Right atrium auricular region (tissue), 2 donors: ENCODE measurements at places on chromosomes 4 and X. TPM values are rescaled to one million over a fixed set of nuclear protein-coding genes. Genes with fewer than 3 reads are reported as not detected.
A peak's percentile ranks its signal among the peaks of the same experiment; 100 is the strongest.

- no peak for DNase-seq
Observed at GRCh38 chr4:154590329-154591006, at the start of gene FGA. Gene FGA (minus strand): TSS chr4:154590742. CDS start chr4:154590687, 55 bp downstream.

GRCh38 chr4:167233685-167234315, 494 bp downstream of the SPOCK3 start:
- no peak for DNase-seq

DNA sequence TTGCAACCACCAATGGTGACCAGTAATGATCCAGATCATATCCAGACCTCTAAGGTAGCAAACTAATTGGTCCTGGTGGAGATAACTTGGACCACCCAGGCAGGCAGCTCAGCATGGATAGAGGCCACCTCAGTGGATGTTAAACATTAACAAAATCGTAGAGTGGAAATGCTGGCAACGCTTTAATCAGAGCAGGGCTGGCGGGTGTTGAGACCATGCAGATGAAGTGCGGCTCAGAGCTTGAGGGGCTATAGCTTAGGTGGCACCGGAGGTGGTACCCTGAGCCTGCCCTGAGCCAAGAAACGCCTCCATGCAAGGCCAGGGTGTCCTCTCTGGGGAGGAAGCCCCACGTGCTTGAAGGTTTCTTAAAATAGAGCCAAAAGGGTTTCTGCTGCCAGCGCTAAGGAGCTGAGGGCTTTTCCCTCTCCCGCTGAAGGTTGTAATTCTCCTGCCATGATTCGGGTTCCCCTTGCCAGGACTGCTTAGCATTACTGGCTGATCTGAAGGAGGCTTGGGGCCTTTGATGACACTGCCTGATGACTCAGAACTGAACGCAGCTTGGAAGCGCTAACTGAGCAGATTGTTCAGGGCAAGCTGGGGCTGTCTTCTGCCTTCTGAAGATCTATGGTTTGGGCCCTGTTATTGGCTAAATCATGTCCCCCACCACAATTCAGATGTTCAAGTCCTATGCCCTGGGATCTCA, 177.8 kb upstream of the ATP6AP2 start:
- no peak for DNase-seq

DNA sequence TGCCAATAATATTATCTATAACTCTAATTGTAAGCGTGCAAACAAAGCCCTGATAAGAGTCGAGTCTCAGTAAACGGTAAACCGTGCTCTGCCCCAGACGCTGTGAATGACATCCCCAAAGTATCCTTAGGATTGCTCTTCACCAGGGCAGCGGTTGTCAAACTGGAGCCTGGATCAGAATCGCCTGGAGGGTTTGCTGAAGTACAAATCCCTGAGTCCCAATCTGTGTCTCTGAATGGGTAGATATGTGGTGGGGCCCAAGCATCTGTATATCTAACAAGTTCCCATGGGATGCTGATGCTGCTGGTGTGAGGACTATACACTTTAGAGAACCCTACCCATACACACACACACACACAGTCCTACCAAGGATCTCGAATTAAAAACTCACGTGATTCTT, 813 bp upstream of the APBB2 start:
- DNase-seq = no peak

FRMD7 gene
- not detected for total RNA-seq

SMIM20 gene
- 27.8 TPM for total RNA-seq

NEIL3 gene
- not detected for total RNA-seq

- DNase-seq = peak; percentile 80
Observed at GRCh38 chrX:15564981-15565579, 35.7 kb downstream of the ACE2 start.

- DNase-seq = no peak
Observed at GRCh38 chr4:150950657-150951288, 64.3 kb downstream of the LRBA start.

- DNase-seq = no peak
Observed at GRCh38 chr4:82287720-82288119, 86.1 kb downstream of the HNRNPD start.

CXCL8 gene
- total RNA-seq = 7.9 TPM

GRCh38 chr4:152700151-152700550, 20.4 kb upstream of the TMEM154 start:
- DNase-seq = no peak

DNA sequence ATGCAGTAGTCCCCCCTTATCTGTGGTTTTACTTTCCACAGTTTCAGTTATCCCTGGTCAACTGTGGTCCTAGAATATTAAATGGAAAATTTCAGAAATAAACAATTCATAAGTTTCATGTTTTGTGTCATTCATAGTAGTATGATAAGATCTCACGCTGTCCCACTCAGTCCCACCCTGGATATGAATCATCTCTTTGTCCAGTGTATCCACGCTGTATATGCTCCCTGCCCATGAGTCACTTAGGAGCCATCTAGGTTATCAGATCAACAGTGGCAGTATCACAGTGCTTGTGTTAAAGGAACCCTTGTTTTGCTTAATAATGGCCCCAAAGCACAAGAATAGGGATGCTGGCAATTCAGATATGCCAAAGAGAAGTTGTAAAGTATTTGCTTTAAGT, 16.2 kb upstream of the SYTL4 start:
- no peak for DNase-seq

- no peak for DNase-seq
Observed at GRCh38 chr4:137819964-137820383, 287.7 kb upstream of the PCDH18 start.

DNA sequence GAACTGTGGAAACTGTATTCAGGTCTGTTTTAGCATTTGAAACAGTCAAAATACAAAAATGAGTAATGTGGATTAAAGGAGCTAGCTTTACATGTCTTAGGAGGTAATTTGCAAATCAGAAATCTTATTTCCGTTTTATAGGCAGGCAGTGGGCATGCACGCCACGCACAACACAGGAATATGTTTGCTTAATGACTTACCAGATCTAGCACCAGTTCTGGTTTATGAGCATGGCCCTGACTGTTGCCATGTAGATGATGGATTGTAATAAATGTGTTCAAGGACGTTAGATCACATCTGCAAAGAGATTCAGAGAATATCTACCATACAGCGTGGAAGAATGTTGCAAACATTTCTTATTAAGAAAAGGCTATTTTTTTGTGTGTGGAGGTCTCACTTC, 344.5 kb upstream of the NR3C2 start:
- no peak for DNase-seq

GIMD1 gene
- not detected for total RNA-seq

- no peak for DNase-seq
Observed at GRCh38 chr4:165726831-165727230, 146.2 kb upstream of the TLL1 start.

- DNase-seq = no peak
Observed at GRCh38 chrX:129679901-129680300, 25.1 kb upstream of the APLN start.

PRKG2 gene
- 20.7 TPM for total RNA-seq

GRCh38 chr4:140048419-140048995, 105.5 kb downstream of the MAML3 start:
- DNase-seq = no peak

- DNase-seq = no peak
Observed at GRCh38 chrX:12421918-12422317, 283.6 kb downstream of the FRMPD4 start.

- DNase-seq = no peak
Observed at GRCh38 chr4:38174801-38175200, 214.6 kb downstream of the PTTG2 start.

- no peak for DNase-seq
Observed at GRCh38 chr4:5707778-5708448, 446 bp downstream of the EVC2 start.

- no peak for DNase-seq
Observed at GRCh38 chr4:73705056-73705432, 35.3 kb upstream of the CXCL8 start.

GRCh38 chr4:139596034-139596683, 40.1 kb upstream of the SETD7 start:
- DNase-seq = peak; percentile 84

- no peak for DNase-seq
Observed at GRCh38 chrX:134669378-134670098, 11.3 kb upstream of the PLAC1 start.

ATP7A gene
- 6.3 TPM for total RNA-seq

ZC4H2 gene
- 12.9 TPM for total RNA-seq

DNA sequence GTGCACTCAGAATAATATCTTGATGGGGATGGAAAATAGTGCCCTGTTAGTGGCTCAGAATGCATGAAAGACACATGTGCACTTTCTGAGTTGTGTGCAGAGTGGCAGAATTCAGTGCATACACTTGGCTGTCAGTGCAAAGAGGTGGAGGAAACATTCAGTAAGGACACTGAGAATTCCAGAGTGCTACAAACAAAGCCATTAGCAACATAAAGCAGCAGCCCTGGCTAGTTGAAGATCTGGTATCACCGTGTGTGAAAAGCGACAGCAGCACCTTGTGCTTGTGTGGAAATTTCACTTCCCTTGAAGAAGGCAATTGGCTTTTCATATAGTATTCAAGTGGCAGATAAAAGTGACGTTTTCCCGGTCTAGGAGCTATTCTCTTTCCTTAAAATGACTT, 810.4 kb downstream of the TRIML1 start:
- no peak for DNase-seq

- no peak for DNase-seq
Observed at GRCh38 chr4:182494103-182494502, 250.9 kb downstream of the TENM3 start.

DNA sequence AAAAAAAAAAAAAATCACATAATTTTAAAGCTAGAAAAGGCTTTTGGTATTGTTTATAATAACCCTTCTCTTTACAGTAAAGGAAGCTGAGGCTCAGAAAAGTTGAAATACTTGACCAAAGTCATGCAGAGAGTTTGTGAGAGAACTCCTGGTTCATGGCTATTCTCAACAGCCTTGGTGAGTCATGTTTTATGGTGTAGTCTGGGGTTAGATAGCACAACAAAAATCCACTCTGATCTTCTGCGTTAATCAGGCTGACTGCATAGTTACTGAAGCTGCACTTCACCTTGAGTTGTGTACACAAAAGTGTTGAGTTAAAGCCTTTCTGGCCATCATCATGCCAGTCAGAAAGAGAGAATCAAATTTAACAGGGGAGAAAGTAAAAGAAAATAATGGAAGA, 19.3 kb upstream of the SFRP2 start:
- DNase-seq = no peak

DNA sequence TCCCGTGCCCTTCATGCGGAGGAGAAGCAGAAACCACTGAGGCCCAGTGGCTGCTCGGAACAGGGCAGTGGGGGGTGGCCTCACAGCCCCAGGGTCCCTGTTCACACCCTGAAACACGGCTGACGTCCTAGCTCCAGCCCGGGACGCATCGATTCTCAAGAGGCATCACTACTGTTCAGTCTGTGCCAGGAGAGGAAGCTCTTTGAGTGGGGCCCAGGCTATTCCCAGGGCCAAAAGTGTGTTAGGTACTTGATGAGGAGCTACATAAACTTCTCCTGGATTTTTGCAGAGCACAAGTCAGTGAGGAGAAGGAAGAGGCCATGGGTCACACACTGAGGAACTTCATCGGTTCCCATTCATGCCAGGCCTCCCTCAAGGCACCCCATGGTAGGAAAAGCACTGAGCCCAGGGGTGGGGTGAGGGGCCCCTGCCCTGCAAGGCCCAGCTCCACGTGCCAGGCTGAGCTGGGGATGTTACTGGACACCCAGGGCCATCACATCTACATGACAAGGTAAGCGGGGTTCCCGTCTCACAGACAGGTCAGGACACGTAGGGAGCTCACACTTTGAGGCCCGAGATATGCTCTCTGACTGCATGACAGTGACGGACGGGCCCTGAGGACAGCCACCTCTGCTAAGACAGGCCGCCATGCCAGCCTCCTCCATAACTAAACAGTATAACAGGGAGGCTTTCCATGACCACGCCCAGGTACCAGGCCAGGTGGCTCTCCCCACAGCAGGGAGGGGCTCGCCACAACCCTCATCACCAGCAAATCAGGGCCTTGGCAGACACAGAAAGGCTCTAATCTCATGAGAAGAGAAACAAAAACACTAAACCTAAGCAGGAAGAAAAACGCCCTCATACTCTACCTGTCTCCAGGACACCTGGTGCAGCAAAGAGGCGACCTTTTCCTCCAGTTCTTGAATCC, 12.4 kb downstream of the TNIP2 start:
- no peak for DNase-seq

DNA sequence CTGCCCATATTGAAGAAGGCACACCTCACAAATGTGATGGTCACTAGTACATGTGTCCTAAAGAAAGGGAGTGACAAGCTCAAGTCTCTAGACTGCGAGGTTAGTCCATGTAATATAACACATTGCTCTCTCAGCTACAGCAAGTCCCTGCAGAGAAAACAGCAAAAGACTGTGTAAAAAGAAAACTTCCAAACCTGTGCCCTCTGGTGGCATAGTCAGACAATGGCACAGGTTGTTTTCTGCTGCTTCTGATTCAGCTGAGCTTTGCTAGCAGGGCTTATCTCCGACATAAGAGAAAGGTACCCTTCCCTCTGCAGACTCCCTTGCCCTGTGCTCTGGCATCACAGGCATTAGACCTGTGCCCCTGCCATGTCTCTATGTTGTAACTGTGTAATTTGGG, 1.4 kb upstream of the SERPINA7 start:
- no peak for DNase-seq

- DNase-seq = no peak
Observed at GRCh38 chr4:61953386-61953785, 753.3 kb downstream of the ADGRL3 start.

P2RY4 gene
- total RNA-seq = not detected

DNA sequence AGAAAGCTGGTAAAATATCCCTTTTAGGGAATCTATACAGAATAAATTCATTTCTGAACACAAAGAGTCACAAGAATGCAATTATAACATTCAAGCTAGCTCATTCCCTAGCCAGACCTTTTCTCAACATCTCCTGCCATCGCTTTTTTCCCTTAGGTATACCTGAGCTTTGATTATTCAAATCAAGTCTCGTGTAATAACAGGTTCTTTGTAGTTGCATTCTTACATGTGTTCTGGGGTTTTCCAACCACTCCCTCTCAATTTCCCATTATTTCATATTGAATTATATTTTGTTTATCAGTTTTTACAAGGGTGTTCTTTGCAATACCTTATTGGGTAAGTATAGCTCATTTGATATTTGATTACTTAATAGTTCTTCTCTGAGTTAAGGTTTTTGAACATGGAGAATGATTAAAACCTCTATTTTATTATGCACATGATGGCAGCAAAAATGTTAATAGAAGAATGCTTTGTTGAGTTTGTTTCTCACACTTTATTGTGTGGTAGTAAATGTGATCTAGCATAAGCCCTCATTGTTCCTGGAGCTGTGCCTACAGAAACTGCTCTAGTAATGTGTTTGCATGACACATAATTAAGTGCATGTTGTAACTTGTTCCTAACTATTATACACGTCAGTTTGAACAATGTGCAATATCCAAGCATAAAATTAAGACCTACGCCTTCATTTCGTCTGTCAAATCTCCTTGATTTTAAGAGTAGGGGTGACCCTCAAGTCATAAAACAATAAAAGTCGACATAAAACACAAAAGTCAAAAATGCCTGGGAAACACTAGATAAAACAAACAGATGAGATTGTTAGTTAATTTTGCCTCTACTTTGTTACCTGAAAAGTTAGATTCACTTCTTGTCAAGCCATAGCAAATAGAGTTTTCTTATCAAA, 124.0 kb upstream of the POF1B start:
- DNase-seq = no peak

IL9R gene
- total RNA-seq = not detected

ARSJ gene
- total RNA-seq = 3.8 TPM
